Neural progenitor cell (in vitro differentiated cells): ENCODE measurements at places on chromosomes 12 and 14.
A peak's percentile ranks its signal among the peaks of the same experiment; 100 is the strongest.

- no peak for DNase-seq
Measured at GRCh38 chr12:45696049-45696448, 33.5 kb upstream of the ARID2 start.

- peak; percentile 16 for DNase-seq
Measured at GRCh38 chr14:98634043-98634820, 637.8 kb downstream of the BCL11B start.

DNA sequence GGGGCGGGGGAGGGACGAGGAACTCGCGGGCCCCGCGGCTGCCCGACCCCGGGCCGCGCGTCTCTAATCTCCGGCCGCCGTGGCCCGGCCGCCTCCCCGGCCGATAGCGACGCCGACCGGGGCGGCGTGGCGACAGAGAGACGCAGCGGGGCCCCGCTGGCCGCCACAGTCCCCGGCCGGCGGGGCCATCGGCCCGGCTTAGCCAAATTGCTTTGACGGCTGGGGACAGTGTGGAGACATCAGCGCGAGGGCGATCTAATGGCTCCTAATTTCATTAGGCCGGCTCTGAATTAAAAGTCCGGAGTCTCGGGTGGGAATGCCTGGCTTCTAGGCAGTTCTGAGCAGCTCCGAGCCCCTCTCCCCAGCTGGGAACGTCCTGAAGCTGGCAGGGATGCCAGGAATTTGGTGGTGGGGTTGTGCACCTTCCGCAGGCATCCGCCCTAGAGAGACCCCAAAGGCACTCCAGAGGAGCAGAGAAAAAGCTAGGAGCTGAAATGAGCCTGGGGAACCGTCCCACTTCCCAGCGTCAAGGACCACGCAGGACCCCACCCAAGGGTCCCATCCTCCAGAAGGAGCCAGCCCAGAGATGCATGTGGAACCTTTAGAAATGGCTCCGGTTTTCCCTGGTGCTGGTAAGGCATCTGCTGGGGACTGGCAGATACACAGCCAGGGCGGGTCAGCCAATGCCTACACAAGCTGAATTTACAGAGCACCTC is 9.6 kb downstream of the TBX5 start:
- DNase-seq, result peak; percentile 84

DNA sequence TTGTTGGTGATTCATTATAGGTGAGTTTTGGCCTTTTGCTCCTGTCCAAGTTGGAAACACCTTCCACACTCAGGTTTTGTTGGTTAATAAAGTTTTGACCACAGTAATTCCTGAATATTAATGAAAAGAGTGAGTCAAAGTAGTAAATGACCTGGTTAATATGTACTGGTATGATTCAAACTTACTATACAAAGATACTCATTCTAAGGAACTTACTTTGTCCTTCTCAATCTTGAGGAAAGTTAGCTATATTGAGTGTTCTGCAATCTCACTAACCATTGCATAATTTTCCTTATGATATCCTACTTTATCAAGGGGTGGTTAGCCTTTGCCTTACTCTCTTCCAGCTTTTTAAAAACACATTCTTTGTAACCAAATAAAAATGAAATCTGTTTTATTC is 20.9 kb upstream of the HECTD1 start:
- DNase-seq, result no peak

DNA sequence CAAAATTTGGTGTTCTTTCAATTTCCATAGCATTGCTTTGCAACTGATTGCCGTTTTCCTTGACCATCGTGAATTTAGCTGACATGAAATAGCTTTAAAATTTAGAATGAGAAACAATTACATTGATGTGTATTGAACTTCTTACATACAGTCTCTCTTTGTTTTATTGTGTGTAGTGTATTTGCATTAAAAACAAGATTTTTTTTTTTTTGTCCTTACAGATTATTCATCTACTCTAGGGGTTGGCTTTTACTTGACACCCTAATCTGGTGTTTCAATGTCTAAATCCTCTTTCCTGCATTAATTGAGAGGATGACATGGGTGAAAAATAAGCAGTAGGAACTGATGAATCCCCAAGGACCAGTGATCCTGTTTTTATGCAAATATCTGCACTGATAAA is 20.6 kb downstream of the LIN52 start:
- DNase-seq, result no peak

GRCh38 chr12:62520361-62520760 is 53.7 kb downstream of the MON2 start:
- no peak for DNase-seq

- DNase-seq, result no peak
Measured at GRCh38 chr12:96171905-96172304, 22.3 kb upstream of the ELK3 start.

- no peak for DNase-seq
Measured at GRCh38 chr12:12097891-12098690, 27.4 kb downstream of the BCL2L14 start.

- no peak for DNase-seq
Measured at GRCh38 chr12:104764225-104765091, 193.6 kb downstream of the SLC41A2 start.

DNA sequence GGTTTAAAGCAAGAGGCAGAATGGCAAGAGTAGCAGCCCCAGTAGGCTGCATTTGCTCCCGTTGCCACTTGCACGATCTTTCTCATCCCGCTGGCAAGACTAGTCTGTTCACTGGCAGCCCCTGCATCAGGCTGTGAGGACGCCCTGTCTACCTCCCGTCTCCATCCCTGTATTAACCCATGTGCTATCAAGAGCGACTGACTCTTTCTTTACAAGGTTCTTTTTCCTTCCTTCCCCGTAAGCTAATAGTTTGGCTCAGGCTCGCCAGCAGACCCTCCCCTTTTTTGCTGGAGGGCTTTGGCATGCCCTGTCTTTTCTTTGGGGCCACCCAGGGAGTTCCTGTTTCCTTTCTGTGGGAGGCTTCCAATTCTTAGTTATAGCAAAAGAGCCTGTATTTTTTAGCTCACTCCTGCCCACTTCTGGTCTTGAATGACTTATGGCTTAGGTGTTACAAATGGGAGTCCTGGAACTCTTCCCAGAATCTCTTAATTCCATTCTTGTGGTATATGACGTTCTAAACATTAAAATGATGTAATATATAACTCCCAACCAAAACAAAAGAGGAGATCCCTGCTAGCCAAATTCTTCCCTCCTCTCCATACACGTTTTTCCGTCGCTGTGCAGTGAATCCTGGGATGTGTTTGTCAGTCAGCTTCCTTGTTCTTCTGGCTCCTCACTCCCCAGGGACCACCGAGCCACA is 149.0 kb downstream of the PRKCH start:
- DNase-seq, result peak; percentile 63

GRCh38 chr12:636632-637031 is 26.6 kb downstream of the NINJ2 start:
- DNase-seq, result no peak

DNA sequence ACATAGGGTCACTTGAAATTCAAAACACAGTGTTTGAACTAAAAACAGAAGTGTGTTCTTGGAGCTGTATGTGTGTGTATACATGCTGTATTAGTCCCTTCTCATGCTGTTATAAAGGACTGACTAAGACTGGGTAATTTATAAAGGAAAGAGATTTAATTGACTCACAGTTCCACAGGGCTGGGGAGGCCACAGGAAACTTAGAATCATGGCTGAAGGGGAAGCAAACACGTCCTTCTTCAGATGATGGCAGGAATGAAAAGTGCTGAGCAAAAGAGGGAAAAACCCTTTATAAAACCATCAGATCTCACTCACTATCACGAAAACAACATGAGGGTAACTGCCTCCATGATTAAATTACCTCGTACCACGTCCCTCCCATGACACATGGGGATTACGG is 224.1 kb downstream of the BCAT1 start:
- no peak for DNase-seq

GRCh38 chr12:124727264-124727800 is 136.3 kb downstream of the SCARB1 start:
- DNase-seq, result no peak

- no peak for DNase-seq
Measured at GRCh38 chr14:47626151-47627035, 49.0 kb downstream of the MDGA2 start.

GRCh38 chr12:151579-151978 is 62.4 kb downstream of the SLC6A12 start:
- DNase-seq, result no peak

- DNase-seq, result peak; percentile 15
Measured at GRCh38 chr14:58362798-58363412, 32.8 kb upstream of the TOMM20L start.

- DNase-seq, result no peak
Measured at GRCh38 chr14:99880651-99881420, 87.6 kb downstream of the EML1 start.

DNA sequence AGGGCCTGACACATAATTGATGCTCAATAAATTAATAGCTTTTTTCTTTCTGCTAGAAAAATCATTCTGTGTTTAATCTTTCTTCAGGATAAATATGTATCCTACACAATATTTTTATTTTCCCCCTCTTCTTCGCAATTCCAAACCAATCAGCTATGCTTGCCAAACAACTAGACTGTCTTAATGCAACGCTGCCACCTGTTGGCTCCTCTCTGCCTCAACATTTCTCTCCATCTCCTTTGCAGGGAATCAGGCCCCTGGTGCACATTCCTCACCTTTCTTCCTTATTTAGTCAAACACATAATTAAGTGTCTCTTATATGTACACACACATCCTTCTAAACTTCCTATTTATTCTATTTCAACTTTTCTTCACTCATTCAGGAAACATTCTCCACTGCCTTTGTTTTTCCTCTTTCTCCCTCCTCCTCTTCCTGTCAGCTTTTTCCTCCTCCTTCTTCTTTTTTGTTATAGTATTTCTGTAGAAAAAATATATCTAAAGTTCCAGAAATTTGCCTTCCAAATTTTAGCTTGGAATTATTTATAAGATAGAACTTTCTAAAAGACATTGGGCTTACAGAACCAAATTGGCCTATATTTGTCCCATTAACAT is 406.0 kb downstream of the PRKD1 start:
- peak; percentile 62 for DNase-seq

GRCh38 chr12:9049520-9050133 is 60.3 kb downstream of the KLRG1 start:
- DNase-seq, result peak; percentile 52

DNA sequence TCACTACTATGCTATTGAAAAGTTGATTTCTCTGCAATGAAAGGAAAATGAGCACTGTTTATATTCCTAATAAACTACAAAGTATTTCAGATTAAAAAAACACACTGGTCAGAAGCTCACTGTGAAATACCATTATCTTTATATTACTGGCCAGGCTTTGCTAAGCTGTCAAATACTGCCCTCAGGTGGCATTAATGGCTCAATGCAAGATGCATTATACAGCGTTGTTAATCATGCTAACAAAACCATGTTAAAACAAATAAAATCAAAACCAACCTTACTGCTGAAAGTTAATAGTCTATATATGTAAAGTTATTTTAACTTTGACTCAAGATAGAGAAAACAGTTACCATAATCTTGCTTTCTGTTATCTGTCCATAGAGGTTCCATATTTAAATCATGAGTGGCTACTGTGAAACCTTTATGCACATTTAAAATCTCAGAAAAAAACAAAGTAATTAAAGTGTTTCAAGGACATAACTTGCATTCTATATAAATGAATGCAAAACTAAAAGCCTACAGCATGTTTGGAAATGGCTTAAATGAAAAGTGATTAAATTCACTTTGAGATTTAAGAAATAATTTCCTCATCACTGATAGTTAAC is 121.7 kb downstream of the RALGAPA1 start:
- peak; percentile 75 for DNase-seq

- DNase-seq, result no peak
Measured at GRCh38 chr14:85535321-85535720, 5.4 kb downstream of the FLRT2 start.

DNA sequence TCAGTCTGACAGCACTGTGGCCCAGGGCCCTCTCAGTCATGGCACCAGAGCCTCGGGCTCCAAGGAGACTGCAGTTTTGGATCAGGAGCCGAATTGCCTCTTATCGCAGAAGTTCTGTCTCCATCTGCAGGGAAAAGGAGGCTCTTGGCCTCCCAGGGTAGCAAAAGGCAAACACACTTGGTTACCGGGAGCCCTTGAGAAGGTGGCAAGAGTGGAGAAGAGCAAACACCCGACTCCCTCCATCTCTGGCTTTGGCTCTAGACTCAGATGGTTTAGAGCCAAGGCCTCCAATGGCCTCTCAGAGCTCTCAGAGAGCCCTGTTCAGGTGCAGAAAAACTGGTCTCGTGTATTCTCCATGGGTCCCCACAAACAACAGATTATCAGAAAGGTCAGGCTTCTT is 44.6 kb downstream of the NINJ2 start:
- DNase-seq, result no peak

DNA sequence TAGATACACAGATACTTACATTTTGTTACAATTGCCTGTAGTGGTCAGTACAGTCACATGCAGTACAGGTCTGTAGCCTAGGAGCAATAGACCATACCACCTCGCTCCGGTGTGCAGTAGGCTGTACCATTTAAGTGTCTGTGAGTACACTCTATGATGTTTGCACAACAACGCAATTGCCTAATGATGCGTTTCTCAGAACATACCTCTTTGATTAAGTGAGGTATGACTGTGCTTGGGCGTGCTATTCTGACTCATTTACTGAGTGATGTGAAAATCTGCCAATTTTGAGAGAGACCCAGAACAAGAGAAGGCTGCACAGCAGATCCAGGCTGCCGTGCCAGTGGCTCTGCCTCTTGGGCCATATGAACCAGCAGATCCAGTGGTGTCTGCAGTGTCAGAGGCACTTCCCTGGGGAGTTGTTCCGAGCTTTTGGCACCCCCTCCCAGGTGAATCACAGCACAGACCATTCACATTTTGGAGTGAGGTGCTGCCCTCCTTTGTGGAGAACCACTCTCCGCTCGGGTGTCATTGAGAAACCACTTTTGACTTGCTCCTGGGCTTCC is 20.4 kb downstream of the DLK1 start:
- no peak for DNase-seq

DNA sequence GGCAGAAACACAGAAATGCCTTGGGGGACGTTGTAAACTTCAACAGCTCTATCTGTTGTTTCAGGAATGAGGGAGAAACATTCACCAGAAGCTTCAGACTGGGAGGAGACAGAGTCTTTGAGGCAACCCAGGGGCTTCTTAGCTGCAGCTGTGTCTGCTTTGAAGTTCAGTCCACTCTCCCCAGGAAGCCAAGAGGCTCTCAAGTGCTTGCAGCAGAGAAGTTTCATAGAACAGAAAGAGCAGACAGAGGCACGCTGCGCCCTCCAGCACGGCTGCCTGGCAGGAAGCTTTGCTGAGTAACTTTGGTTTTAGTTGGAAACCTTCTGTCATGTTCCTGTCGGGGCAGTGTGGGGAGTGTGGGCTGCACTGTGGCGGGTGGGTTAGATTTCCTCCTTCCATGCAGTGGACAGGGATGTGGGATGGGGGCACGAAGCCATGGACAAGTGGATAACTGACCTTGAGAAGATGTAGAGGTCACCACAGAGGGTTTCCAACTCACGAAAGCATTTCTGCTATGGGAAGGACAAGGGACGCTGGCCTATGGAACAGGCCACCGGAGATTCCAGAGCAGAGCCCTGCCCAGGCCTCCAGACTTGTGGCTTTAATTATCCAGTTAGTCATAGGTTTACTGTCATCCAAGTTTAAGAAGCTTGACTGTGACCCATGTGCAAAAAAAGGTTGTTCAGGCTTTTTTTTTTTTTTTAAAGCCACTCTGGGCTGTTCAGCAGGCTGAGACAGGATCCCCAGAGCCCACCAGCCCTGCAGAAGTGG is 107.7 kb downstream of the ARF6 start:
- DNase-seq, result peak; percentile 23

GRCh38 chr14:35910191-35910590 is 84.1 kb downstream of the BRMS1L start:
- DNase-seq, result no peak
